Foreskin fibroblast (primary cell): ENCODE measurements at places on chromosomes 13 and 19.

DNA sequence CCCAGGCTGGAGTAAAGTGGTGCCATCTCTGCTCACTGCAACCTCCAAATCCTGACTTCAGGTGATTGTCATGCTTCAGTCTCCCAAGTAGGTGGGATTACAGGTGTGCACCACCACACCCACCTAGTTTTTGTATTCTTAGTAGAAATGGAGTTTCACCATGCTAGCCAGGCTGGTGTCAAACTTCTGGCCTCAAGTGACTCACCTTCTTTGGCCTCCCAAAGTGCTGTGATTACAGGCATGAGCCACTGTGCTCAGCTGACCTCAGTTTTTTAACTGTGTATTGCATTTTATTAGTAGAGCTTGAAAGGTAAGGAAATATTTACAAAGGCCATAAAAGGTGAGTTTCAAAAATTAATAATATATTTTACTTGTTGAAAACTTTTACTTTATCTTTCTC, 2.3 kb downstream of the ZNF726 start:
- peak; percentile 20 for DNase-seq

- DNase-seq: no peak
Measured at GRCh38 chr13:54742984-54743383, 1714.4 kb downstream of the OLFM4 start.

DNA sequence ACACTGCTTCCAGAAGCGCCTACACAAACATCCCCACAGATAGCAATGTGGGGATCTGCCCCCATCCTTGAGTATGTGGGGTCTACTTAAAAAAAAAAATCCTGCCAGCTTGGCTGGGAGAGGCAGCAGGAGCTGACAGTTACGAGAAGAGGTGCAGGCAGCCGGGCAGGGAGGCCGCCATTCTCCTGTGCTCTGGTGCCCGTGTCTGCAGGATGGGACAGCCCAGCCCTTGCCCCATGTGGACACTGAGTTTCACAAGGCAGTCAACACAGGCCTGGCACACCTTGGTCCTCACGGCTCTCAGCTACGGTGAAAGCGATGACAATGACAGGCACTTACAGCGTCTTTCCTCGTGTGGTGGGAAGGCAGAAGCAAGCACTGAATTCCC, 24.0 kb downstream of the MPND start:
- no peak for DNase-seq

DNA sequence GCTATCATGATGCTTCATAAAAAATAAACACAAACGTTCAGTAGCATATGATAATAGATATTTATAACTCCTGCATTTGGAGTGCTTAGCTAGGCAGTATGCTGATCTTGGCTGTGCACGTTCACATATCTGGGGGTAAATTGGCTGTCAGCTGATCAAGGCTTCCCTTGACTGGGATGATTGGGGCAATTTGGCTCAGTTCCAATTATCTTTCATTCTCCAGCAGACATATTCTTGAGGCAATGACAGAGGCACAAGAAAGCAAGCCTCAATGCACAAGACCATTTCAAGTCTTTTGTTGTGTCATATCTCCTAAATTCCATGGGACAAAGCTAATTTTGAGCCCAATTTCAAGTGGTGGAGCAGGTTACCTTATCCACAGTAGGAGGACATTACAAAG, 142.0 kb downstream of the DLEU7 start:
- DNase-seq: no peak

DNA sequence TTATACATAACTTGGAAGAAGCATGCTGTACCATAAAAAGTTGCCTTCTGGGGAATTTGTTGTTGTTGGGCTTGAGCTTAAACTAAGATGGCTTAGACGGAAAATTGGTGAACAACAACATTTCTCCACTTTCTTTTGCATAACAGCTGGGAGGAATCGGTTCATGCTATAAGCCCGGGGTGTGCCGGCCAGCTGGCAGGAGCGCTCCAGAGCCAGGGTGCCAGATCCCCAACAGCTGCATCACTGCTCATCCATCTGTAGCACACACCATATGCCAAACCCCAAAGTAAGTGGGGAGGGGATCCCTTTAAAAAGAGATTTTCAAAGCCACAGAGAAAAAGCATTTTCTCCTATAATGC, 419.5 kb upstream of the ARGLU1 start:
- peak; percentile 8 for DNase-seq

DNA sequence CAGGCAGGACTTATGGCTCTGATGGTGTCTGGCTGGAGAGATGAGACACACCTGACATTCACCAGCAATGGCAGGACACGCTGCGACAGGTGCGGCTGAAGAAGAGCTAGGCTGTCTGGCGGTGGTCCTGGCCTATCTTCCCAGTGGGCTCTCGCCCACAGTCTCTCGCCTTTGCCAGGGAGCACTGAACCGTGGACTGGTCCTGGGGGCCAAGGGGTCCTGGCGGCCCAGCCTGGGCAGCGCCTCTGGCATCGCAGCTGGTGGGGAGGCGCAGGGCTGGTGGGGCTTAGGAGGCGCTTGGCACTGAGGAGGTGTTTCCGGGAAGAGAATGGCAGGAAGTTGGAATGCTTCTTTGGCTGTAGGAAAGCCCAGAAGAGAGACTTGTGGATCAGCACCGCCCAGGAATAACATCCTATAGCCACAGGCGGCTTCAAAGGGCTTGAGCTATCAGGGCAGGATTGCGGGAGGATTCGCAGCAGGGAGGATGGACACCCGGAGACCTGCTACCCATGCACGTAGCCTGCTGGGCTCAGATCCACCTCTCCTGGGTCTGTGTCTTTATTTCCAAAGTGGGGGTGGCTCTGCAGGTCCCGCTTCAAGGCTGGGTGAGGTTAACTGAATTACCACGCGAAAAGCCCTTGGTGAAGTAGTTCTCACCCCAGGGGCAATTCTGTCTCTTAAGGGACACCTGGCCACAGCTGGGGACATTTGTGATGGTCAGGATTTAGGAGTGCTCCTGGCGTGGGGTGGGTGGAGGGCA, 14.6 kb downstream of the KDM4B start:
- no peak for DNase-seq

GRCh38 chr13:21526707-21527540, 67.8 kb upstream of the ZDHHC20 start:
- no peak for DNase-seq

DNA sequence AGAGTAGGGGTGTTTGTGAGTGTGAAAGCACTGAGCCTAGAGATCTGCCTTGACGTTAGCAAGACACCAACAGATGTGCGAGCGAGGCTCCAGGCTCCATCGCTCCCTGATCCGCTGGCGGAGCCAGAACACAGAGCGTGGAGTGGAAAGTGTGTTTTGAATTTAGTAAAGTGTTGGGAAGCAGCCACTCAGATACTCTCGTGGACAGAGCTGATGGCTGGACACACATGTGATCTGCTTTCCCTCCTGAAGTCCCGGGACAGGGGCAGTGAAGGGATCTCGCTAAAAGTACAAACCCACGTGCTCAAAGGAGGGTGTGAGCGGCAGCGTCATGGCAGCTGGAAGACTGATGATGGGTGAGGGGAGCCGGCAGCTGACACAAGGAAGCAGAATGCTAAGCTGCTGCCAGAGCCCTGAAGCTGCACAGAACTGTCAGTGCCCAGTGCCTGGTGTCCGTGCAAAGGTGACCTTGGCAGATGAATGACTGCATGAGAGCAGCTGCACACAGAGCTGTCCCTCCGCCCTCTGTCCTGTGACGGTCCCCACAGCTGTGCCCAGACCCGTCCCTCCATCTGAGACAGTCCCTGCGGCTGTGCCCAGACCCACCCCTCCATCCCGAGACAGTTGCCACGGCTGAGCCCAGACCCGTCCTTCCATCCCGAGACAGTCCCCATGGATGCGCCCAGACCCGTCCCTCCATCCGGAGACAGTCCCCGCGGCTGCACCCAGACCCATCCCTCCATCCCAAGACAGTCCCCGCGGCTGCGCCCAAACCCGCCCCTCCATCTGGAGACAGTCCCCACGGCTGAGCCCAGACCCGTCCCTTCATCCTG, 29.6 kb upstream of the TMEM255B start:
- peak; percentile 40 for DNase-seq

DNA sequence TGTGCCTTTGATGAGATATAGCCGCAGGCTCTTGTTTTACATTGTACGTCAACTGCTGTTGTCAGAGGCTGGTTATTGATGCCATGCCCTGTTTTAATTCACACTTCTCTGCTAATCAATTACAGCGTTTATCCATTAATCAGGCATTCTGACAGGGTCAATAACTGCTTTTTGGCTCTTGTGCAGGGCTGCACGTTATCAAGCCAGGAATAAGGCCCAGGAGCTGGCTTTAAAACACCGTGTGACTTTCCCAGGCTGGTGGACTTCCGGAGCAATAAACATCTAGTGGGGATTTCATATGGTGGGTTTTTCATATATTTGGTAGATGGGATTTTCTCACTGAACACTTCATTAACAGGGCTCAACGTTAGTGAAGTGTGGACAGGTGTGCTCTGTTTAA, 221.7 kb downstream of the TM9SF2 start:
- DNase-seq: no peak

DNA sequence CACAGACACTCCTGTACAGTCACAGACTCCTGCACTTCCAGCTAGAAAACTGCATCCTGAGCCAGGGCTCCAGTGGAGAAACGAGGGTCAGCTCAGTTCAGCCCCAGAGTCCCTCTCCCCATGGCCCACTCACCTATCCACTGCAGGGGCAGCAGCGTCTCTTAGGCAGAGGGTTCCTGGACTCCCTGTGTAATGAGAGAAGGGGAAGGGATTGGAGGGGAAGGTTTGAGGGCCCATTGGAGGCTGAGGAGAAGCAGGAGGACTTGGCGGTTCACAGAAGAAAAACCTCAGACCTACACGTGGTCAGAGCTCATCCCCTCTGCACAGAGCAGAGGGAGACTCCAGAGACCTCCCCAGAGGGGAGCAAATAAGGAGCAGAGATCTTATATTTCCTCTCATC, 9.2 kb upstream of the CEACAM18 start:
- no peak for DNase-seq

DNA sequence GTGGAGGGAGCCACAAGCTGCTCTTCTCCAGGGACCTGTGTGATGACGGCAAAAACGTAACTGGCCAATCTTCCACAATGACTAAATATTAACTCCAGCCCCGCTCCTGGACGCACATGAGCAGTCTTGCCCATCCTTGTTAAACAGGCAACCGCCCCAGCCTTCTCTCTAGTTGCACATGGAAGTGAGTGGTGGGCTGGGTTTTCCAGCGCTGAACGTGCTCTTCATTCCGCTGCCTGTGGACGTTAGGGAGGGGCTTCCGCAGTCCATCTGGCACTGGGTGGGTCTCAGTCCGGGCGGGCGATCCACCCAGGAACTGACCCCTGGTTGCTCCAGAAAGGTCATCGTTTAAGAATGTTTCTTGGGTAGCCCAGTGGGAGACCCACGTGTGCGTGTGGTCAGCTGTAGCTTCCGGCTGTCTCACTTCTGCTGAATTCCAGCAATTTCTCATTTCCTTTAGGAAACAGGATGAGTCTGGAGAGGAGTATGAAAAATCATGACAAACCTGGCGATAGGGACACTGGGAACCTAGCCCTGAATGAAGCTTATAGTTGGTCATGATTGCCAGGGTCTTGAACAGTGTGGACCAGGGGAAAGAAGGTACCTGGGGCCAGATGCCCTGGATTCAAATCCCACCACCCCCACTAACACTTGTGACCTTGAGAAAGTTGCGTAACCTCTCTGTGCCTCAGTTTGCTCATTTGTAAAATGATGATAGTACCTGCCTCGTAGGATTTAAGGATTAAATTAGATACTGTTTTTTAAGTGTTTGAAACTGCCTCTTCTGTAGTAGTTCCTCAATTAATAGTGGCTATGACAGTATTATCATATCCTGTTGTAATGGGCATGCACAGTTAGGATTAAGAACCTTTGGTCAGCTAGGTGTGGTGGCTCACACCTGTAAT, 92.6 kb downstream of the SIPA1L3 start:
- peak; percentile 97 for DNase-seq

GRCh38 chr13:35832551-35832950, 298.6 kb downstream of the DCLK1 start:
- no peak for DNase-seq

DNA sequence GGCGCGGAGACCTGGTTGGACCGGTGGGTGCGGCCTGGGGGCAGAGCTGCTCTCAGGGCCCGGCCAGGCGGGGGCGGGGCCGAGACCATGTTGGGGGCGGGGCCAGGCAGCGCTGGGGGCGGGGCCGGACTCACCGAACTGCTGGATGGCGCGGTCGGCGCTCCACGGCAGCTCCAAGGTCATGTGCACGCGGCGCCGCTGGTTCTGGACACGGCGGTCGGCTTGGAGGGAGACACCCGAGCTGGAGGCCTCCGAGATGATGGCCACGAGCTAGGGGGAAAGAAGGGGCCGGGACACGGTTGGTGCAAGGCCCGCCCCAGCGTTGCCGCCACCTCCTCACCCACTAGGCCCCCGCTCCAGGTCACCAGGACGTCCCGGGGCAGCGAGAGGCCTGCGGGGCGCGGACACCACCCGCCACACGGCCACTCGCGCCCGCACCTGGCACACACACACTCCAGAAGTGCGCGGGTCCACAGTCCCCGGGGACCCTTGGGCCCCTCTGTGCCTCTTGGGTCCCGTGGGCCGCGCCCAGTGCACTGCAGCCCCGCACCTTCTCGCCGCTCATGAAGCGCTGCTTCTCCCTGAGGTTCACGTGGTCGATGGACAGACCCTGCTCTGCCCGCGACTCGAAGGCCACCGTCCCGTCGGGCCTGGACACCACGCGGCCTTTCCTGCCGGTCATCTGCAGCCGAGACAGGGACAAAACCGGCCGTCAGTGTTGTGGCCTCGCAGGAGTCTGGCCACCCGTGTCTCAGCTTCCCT, 8.7 kb downstream of the GPX4 start:
- no peak for DNase-seq

DNA sequence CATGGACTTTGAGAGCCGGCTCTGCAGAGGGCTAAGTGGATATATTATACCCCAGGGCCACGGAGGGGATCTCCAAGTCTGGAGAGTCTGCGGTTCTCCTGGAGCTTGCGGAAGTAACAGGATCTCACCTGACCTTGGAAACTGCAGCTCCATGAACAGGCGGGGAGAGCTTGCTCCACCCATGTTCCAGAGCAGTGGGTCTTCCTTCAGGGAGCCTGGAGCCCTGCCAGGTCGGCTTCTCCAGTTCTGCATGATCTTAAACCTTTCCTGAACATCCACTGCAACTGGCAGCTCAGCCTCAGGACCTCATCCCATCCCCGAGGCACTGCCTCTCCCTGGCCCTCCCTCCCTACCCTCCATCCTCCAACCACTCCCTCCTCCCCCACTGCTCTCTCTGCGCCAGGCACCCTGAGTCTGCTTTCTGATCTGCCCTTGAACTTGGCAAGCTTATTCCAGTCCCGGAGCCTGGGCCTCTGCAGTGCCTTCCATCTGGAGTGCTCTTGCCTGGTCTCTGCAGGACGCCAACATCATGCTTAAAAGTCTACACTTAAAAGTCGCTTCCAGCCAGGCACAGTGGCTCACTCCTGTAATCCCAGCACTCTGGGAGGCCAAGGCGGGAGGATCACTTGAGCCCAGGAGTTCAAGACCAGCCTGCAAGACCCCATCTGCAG, 13.2 kb downstream of the ATCAY start:
- no peak for DNase-seq

GRCh38 chr19:41923045-41923788, 5.0 kb downstream of the ERFL start:
- no peak for DNase-seq

GRCh38 chr13:63737418-63737817, 2321.8 kb upstream of the PCDH20 start:
- DNase-seq: no peak

GRCh38 chr19:45040059-45040771, 1.4 kb downstream of the CLASRP start:
- DNase-seq: no peak

- DNase-seq: no peak
Measured at GRCh38 chr13:113567681-113568080, 16.9 kb upstream of the TFDP1 start.

GRCh38 chr19:34165295-34165738, 7.0 kb upstream of the LSM14A start:
- DNase-seq: no peak

- peak; percentile 85 for DNase-seq
Measured at GRCh38 chr19:58059003-58059670, at the start of gene ZNF135. Gene ZNF135 (plus strand): TSS chr19:58059282. CDS start chr19:58060003, 721 bp downstream.

GRCh38 chr19:6587093-6587820, 3.7 kb downstream of the CD70 start:
- peak; percentile 12 for DNase-seq
